ENCODE measurements at places on chromosomes 5 and 9. TPM values are rescaled to one million over a fixed set of nuclear protein-coding genes. Genes with fewer than 3 reads are reported as not detected.

Gene PCDHGA7
- not detected for total RNA-seq

Gene NTRK2
- total RNA-seq, result not detected

Gene GABRA1
- 1.4 TPM for total RNA-seq

Gene MCTP1
- total RNA-seq, result 1.0 TPM

Gene NEURL1B
- 4.7 TPM for total RNA-seq

Gene QSOX2
- 24.6 TPM for total RNA-seq

Gene CYSRT1
- 0.83 TPM for total RNA-seq

Gene COMMD10
- 47.3 TPM for total RNA-seq

Gene LCP2
- total RNA-seq, result 0.21 TPM

Gene TAL2
- not detected for total RNA-seq

Gene GLRA1
- total RNA-seq, result not detected

Gene EIF4E1B
- total RNA-seq, result 0.33 TPM

Gene LRRC70
- 1.7 TPM for total RNA-seq

Gene KIF20A
- total RNA-seq, result 138 TPM

Gene JMY
- 8.7 TPM for total RNA-seq

Gene PCDHA6
- total RNA-seq, result 0.42 TPM

Gene EQTN
- total RNA-seq, result 2.1 TPM

Gene PLAC8L1
- 0.44 TPM for total RNA-seq

Gene C9
- total RNA-seq, result not detected

Gene C5orf52
- total RNA-seq, result not detected

Gene DAB2
- 2.7 TPM for total RNA-seq

Gene ZNF454
- total RNA-seq, result 1.3 TPM

Gene CHSY3
- total RNA-seq, result 1.1 TPM

Gene CARTPT
- total RNA-seq, result not detected

Gene PRRX2
- total RNA-seq, result 10.8 TPM

Gene C7
- 0.87 TPM for total RNA-seq

Gene SPATA31C1
- 0.03 TPM for total RNA-seq

Gene DOLPP1
- 41.3 TPM for total RNA-seq

Gene HTR1A
- not detected for total RNA-seq

Gene NINJ1
- total RNA-seq, result 45.3 TPM

Gene SPEF2
- 0.07 TPM for total RNA-seq

Gene PPIP5K2
- 44.4 TPM for total RNA-seq

Gene S1PR3
- total RNA-seq, result 25.0 TPM

Gene FAM81B
- total RNA-seq, result not detected

Gene SPINK4
- total RNA-seq, result not detected

Gene ANKRD34B
- total RNA-seq, result 0.03 TPM

Gene QRFP
- total RNA-seq, result not detected

Gene KLF9
- total RNA-seq, result 0.97 TPM

Gene GM2A
- total RNA-seq, result 29.4 TPM

Gene GNPDA1
- total RNA-seq, result 72.2 TPM

Gene PCDHA12
- 2.3 TPM for total RNA-seq

Gene RFESD
- total RNA-seq, result 3.3 TPM

Gene EPB41L4A
- 3.2 TPM for total RNA-seq

Gene NR2F1-AS1
- 1.8 TPM for total RNA-seq

All from H7 (cell line).